ENCODE measurements at places on chromosomes 4 and X.

DNA sequence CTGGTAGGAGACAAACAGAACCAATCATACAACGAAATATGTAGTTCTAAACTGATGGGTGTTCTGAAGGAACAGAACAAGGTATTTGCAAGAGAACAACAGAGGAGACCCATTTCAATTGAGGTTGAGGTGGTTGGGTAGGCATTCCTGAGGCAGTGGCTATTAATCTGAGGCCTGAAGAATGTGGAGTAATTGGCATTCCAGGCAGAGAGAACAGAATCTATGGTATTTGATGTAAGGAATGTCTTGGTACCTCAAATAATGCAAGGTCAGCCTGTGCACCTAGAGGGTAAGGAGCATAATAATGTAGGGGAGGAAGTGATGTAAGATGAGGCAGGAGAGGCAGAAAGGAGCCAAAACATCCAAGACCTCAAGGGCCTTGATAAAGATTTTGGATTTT lies 109.5 kb upstream of the TEX13C start:
- DNase-seq: no peak

DNA sequence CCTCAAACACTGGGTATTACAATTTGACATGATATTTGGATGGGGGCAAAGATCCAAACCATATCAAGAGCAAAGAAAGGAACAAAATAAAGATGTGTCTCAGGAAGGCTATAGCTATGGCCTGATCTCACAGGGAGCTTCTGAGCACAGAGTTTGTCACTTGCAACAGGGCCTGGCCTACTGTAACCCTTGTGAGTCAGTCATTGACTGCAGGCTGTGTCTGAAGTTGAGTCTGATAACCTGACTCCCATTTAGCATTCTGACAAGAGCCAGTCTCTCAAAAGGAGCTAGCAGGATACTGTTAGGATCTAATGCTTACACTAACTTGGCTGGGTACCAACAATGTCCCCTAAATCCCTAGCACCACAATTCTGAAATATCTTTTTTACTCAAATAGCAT lies 612.5 kb upstream of the TECRL start:
- DNase-seq: no peak

DNA sequence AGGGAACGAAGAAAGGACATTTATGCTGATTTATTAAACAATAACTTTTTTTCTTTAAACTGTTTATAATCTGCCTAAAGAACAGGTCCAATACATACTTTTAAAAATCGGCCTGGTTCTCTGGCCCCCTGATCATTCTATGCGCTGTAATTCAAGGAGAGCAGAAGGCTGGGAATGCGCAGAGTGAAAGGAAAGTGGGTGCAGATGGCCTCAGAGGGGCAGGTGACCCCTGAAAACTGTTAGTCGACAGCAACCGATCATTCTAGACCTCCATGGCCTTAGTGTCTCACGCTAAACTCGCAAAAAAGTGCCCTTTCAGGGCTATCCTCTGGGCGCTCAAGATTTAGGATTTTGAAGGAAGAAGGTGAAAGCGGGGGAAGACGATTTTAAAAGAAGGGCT lies 2.2 kb downstream of the PDE5A start:
- peak; percentile 28 for DNase-seq

GRCh38 chr4:101791182-101791558 lies 640 bp downstream of the BANK1 start:
- no peak for DNase-seq

- DNase-seq: no peak
Observed at GRCh38 chr4:136400829-136401228, 1131.5 kb downstream of the PCDH18 start.
